Tibial artery (tissue), 4 donors: ENCODE measurements at places on chromosomes 12 and 14.

GRCh38 chr14:105021656-105022275 lies 883 bp upstream of the CDCA4 start:
- no peaks in the 10 kb centered on the region for H3K36me3 ChIP-seq
- peak overlapping the region; percentile 90 for H3K4me3 ChIP-seq
- no peaks in the 10 kb centered on the region for H3K4me1 ChIP-seq
- no peaks in the 10 kb centered on the region for H3K27me3 ChIP-seq
- DNase-seq: no peak
- H3K27ac ChIP-seq: peak overlapping the region; percentile 83

- H3K27ac ChIP-seq: no peak overlapping the region
- DNase-seq: no peak
- no peaks in the 10 kb centered on the region for H3K27me3 ChIP-seq
- H3K36me3 ChIP-seq: no peaks in the 10 kb centered on the region
Measured at GRCh38 chr12:1398673-1399072, 195.7 kb downstream of the FBXL14 start.

DNA sequence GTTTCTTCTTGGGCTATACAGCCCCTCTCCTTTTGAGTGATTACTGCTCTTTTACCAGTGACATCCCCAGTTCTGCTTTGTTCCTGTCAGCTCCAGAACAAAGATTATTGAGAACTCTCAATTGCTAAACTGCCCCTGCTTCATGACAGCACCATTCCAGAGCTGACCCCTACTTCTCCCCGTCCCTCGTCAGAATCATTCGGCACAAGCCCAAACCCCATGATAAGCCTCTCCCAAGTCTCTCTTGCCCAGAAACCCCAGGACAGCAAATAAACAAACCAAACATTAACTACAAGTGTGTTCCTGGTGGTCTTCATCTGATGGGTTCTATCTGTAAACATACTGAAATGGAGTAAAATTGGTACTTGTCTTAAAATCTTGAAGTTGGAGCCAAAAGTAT lies 9.3 kb upstream of the DLGAP5 start:
- no peaks in the 10 kb centered on the region for H3K4me1 ChIP-seq
- H3K27me3 ChIP-seq: no peaks in the 10 kb centered on the region
- no peak overlapping the region for H3K4me3 ChIP-seq
- H3K36me3 ChIP-seq: no peaks in the 10 kb centered on the region

- no peaks in the 10 kb centered on the region for H3K36me3 ChIP-seq
- no peaks in the 10 kb centered on the region for H3K27me3 ChIP-seq
- H3K27ac ChIP-seq: no peak overlapping the region
- DNase-seq: no peak
- no peak overlapping the region for H3K4me3 ChIP-seq
Measured at GRCh38 chr12:49415521-49415970, 48.3 kb downstream of the SPATS2 start.
